ENCODE measurements at places on chromosomes 3 and 15. TPM values are rescaled to one million over a fixed set of nuclear protein-coding genes. Genes with fewer than 3 reads are reported as not detected.
A peak's percentile ranks its signal among the peaks of the same experiment; 100 is the strongest.

- DNase-seq = peak; percentile 13
Measured at GRCh38 chr3:79886204-79886603, 118.4 kb upstream of the ROBO1 start.

GRCh38 chr15:50458348-50459112, 34.3 kb downstream of the USP8 start:
- DNase-seq = no peak

DNA sequence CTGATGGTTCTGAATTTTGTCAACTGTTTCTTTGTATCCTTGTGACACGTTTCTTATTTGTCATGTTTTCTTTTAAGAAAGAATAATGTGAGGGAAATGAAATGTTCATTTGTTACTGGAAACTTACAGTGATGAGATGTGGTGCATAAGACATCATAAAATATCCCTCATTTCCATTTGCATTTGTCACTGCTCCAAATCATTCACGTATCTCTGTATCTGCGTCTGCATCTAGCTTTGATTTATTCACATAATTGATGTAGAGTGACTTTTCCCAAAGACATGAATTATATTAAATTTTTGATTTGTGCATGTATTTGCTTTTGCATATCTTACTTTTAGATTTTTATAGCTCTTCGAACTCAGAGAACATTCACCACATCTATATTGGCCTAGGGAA, 66.8 kb downstream of the CHL1 start:
- DNase-seq = no peak

GRCh38 chr3:126494204-126494969, 18.7 kb upstream of the ZXDC start:
- no peak for DNase-seq

The SST gene
- not detected for total RNA-seq

The EPHB1 gene
- total RNA-seq = 1.0 TPM
